ENCODE measurements at places on chromosomes 7 and 10. TPM values are rescaled to one million over a fixed set of nuclear protein-coding genes. Genes with fewer than 3 reads are reported as not detected.

Gene MUC3A
- total RNA-seq = 0.18 TPM

GRCh38 chr7:142669074-142669654, 80.1 kb upstream of the PRSS1 start:
- no peak for DNase-seq

DNA sequence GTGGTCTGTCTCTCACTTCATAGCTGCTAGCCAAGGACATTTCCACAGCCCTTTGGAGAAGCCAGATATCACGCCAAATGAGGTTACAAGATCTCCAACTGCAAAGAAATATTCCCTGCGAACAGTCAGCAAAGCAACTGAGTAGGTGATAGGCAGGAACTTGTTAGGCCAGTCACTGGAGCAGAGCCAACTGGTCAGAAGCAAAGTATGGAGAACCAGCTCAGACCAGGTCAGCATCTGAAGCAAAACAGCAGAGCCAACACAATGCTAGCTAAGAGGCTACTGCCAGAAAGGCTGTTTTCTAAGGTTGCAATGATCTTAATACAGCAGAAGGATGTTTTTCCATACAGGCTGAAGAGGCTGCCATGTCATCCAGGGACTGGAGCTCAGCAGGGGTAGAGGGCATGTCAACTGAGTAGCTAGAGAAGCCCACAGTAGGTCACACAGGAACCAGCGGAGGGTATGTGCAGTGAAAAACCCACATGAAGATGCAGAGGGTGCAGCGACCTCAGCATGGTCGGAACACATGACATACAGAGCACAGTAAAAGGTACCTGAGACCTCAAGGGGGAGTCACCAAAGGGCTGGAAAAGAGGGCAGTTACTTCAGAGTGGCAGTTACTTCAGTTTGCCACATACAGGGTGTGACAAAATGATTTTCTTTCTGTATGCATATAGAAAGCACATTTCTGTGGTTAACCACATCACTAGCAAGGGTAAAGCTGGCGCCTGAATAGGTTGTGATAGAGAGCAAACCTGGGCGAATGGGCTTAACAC, 8.9 kb downstream of the SEC31B start:
- no peak for DNase-seq

- peak; percentile 10 for DNase-seq
Measured at GRCh38 chr7:157565201-157565626, 228.4 kb downstream of the DNAJB6 start.

DNA sequence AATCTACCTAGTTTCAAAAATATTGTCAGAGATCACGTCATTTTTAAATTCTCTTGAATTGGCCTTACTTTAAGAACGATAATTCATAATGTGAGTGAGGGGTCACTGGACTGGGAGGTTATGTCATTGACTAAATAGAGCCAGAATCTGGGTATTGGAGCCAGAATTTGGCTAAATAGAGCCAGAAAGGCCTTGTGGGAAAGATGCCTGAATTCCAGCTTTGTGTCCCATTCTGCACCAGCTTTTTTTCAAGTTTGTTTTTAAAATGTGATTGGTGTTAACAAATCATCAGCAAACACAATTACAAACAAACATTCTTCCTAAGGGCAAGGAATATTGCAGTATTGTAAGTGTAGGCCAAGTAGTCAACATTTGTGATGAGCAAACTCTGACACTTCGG, 233.2 kb upstream of the PRKCQ start:
- DNase-seq = no peak

- no peak for DNase-seq
Measured at GRCh38 chr7:64626083-64626469, 39.9 kb upstream of the ZNF107 start.

GRCh38 chr7:74449809-74450397, 3.8 kb upstream of the GTF2IRD1 start:
- DNase-seq = peak; percentile 63

- no peak for DNase-seq
Measured at GRCh38 chr10:44343843-44344242, 41.1 kb downstream of the CXCL12 start.

DNA sequence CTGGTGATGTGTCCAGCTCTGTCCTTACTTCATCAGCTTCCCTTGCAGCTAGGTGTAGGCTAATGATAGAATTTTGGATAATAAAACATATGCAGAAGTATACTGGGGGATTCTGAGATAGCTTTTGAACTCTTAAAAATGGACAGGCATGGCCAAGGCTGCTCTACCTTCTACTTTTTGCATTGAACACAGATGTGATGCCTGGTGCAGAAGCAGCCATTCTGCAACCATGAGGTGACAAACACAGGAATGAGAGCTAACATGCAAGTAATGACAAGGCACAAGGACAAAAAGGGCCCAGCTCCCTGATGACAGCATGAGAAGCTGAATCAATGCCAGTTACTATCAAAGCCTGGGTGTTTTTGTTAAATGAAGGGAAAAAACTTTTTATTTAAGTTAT, 686.5 kb upstream of the AUTS2 start:
- DNase-seq = no peak

DNA sequence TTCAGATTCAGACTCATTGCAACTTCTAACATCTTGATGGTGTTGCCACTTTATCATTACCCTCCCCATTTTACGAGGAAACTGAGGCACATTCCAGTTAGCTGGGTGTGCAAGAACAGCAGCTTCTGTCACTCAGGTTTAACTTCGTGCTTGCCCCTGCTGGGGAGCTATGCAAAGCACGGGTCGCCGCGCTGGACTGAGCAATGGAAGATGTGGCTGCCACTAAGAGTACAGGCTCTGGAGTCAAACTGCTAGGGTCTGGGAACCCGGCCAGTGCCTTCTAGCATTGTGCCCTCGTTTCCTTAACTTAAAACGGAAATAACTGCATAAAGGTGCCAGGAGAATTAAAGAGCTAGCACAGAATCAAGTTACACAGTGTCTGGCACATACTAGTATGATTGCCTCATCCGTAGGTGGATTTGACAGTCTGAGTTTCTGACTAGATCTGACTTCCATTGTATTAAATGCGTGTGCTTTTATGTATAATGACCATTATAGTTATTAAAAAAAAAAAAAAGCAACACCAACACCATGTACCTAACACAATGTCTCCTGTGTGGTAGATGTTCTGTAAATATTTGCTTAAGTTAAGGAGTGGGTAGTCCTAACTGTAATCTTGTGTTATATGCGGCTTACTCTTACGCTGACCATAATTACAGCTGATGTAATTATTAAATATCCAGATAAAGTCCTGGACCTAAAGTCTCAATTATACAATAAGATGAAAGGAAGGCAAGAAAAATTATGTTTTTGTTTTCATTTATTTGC, 842 bp downstream of the ZNF22 start:
- DNase-seq = peak; percentile 92

Measured in right cardiac atrium (tissue), 5 donors.